ENCODE measurements at places on chromosomes 2 and 18.

DNA sequence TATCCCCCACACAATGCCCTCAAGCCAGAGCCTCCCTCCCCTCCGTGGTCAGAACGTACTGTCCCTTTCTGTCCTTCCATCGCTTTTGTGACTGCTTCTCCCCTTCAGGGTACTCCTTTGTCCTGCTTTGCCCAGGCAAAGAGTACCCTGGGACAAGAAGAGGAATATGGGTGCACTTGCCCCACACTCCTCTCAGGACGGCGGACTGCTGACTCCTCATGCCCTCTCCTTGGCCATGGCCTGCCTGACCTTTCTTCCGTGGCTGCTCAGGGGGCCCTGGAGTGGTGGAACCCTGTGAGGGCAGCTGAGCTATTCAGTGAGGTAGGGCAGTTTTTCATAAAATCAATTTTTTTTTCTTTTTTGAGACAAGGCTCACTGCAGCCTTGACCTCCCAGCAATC is 18.7 kb downstream of the C2orf74 start:
- no peak for DNase-seq

DNA sequence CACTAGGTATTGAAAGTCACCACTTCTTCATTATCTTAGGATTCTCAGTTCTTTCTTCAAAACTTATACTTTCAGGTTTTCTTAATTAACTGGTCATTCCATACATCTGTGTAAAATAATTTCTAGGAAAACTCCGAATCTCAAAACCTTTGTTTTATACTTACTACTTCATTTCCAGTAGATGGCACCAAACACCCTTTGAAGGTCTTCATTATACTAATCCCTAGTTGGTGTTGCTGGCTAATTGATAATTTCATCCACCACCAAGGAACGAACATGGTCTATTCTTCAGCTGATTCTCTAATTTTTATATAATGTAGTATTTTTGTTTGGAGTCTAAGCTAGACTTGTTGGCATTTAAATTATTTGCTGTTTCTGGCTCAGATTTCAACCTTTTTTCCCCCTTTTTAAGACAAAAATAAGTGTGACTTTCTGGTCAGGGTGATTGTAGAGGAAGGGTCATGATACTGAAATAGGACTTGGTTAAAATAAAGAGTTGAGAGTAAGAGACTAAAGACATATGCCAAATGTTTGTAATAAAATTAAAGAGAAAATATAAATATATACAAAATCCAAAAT is 2.8 kb upstream of the MXD1 start:
- DNase-seq = peak; percentile 70

DNA sequence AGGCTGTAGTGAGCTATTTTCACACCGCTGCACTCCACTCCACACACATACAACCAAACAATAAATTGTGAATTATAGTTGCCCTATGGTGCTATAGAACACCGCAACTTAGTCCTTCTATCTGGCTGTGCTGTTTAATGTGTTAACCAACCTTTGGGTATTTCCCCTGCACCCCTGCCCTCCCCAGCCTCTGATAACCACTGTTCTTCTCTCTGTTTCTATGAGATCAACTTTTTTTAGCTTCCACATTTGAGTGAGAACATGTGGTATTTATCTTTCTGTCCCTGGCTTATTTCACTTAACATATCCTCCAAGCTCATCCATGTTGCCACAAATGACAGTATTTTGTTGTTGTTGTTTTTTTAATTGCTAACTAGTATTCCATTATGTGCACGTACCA is 32.5 kb downstream of the TET3 start:
- DNase-seq = no peak

GRCh38 chr2:159921752-159922404 is 123.9 kb upstream of the CD302 start:
- DNase-seq = peak; percentile 72

DNA sequence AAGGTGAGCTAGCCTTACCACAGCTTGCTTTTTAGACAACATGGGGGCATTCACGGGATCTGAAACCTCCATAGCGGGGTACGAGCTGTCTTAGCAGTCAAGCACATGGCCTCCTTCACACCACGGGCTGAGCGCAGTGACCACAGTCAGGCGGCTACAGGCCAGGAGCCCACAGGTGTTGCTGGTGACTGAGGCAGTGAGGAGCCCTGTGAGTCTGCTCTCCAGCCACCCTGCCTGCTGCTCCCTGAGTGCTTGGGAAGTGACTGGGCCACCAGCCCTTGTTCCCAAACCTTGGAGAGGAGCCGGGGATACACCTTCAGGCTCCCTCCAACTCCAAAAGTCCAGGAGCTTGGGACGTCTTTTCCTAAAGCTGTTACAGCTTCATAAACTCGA is 418.1 kb upstream of the MYT1L start:
- no peak for DNase-seq

GRCh38 chr2:158502974-158503373 is 46.2 kb downstream of the PKP4 start:
- peak; percentile 56 for DNase-seq

- peak; percentile 79 for DNase-seq
Measured at GRCh38 chr2:207792244-207792785, 22.6 kb upstream of the FZD5 start.

- no peak for DNase-seq
Measured at GRCh38 chr2:117222809-117223208, 591.7 kb upstream of the DDX18 start.

DNA sequence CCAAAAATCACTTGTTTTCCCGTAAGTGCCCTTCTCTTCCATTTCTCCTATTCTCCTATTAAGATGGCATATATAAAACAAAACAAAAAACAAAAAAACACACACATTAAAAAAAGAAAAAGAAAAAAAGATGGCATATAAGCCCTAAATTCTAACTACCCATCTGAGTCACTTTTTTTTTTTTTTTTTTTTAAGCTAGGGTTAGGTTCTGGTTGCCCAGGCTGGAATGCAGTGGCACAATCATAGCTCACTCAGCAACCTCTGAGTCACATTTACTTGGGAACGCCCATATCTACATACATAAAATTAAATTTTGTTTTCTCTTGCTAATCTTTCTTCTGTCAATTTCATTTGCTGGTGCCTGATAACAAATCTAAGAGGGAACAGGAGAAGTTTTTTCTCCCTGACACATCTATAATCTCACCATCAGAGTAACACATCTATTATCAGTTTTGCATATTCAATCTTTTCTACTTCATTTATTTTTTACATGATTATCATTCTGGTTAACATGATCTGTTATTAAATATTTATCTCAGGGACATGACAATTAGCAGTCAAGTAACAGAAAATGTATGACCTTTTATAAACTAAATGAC is 52.1 kb downstream of the EEF1B2 start:
- peak; percentile 64 for DNase-seq

DNA sequence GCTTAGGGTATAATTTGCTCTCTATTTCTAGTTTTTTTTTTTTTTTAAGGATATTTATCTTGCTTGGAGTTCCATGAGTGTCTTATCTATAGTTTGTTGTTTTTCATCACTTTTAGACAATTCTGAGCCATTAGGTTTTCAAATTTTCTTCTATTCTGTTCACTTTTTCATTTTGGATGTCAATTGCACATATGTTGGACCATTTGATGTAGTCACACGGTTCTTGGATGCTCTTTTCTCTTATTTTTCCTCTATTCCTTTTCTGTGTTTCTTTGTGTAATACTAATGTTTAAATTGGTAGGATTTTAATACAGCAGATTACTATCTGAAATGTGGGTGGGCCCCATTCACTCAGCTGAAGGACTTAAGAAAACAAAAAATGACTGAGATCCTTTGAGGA is 292.6 kb downstream of the CALCRL start:
- DNase-seq = no peak

- DNase-seq = no peak
Measured at GRCh38 chr18:52610451-52611115, 270.6 kb downstream of the DCC start.

GRCh38 chr18:31658670-31659575 is 25.5 kb downstream of the B4GALT6 start:
- no peak for DNase-seq

DNA sequence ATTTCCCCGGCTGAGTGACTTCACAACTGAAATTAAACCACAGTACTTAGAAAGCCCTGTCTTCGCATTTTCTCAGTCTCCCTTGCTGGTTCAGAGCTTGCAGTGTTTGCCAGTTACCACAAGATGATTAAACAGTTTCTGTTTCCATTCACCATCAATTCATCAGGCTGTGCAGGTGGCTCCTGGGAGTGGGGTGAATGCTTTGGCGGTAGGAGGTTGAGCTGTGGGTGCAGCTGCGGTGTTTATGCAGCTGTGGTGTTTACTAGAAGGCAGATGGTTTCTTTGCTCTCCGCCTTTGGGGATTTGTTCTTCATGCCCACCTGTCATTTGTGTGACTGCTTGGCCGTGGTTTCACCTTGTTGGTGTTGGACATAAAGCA is 16.1 kb downstream of the ACOXL start:
- no peak for DNase-seq

GRCh38 chr2:216082805-216083204 is 1.1 kb downstream of the TMEM169 start:
- no peak for DNase-seq

DNA sequence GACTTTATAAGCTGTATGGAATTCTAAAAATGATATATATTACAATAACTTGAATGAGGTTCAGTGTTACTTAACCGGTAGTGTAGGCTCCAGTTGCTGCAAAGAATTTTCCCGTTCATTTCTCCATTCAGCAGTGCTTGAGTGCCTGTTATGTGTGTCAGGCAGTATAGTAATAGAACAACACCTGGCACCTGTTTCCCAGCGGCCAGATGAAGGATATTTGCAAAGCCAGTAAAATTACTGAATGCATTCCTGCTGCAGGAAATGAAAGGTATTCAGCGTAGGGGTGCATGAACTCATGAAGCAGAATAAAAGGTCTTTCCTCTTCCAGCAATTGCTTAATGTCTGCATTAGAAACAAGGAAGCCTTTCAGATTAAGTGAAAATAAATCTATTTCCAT is 18.8 kb downstream of the YPEL5 start:
- no peak for DNase-seq

- DNase-seq = no peak
Measured at GRCh38 chr18:76662626-76663025, 159.7 kb upstream of the ZNF236 start.

- DNase-seq = peak; percentile 79
Measured at GRCh38 chr2:171878481-171878993, 15.5 kb downstream of the SLC25A12 start.

- peak; percentile 90 for DNase-seq
Measured at GRCh38 chr18:61992285-61992684, 99.5 kb upstream of the RNF152 start.

DNA sequence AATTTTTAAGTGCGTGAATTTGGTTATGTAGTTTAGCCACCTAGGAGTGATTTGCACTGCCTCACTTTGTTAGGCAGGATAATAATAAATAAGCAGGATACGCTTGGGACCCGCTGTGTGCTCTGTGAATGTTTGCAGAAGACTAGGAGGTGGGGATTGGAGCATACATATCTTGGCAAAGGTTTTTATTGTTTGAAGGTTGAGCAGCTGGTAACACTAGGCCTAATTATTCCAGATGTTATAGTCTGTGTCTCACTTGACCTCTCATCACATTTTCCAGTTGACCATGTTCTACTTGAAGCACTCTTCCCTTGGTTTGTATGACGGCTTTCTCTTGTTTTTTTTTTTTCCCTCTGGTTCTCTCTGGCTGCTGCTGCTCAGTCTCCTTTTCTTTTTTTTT is 42.7 kb downstream of the FHOD3 start:
- no peak for DNase-seq

DNA sequence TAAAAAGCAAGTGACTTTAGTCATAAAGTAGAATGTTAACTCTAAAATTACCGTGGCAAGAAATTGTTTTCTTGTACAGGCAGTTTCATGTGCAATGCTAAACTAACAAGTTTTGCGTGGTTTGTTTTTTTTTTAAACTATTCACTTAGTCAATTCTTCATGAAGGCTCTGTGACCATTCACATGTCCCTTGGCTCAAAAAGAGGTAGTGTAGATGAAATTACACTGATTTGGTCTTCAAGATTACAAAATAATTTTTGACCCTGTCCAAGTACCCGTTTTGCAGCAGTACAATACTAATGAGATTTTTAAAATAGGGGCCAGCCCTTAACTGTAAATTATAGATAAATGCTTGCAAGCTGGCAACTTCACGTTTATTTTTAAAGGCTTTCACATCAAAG is 1.3 kb downstream of the TMEM131 start:
- no peak for DNase-seq

DNA sequence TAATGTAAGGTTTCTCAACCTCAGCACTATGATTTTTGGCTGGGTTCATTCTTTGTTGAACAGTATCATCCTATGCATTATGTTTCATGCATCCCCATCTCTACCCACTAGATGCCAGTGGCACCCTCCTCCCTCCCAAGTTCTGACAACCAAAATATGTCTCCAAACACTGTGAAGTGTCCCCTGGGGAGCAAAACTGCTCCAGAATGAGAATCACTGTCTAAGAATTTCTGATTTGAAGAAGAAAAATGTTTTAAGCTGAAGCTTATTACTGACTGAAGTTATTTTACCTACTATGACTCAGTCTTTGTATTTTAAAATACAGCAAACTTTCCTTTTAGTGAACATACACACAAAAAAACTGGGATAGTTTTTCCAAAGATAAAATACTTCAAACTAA is 3.4 kb downstream of the THADA start:
- peak; percentile 21 for DNase-seq

DNA sequence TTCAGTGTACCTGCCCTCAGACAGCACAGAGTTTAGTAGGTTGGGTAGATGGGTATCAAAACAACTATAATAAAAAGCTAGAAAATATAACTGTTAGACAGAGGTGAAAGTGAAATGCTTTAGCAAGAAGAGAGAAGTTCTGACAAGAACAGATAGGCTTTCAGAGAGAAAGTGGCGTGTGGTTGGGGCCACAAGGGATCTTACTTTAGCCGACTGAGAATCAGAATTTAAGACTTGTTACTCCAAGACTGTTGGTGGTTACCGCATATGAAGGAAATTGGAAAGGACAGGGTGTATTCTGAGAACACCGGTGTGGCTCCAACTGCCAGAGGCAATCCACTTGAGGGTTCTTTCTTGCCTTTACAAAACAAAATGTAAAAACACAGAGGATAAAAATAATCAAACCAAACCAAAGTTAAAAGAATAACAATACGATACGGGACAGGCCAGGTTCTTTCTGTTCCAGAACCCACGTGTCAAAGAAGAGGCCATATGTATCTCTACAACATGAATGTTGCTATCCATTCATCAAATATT is 44.4 kb upstream of the AGPS start:
- DNase-seq = no peak

- DNase-seq = no peak
Measured at GRCh38 chr2:235806986-235807750, 313.3 kb downstream of the AGAP1 start.

DNA sequence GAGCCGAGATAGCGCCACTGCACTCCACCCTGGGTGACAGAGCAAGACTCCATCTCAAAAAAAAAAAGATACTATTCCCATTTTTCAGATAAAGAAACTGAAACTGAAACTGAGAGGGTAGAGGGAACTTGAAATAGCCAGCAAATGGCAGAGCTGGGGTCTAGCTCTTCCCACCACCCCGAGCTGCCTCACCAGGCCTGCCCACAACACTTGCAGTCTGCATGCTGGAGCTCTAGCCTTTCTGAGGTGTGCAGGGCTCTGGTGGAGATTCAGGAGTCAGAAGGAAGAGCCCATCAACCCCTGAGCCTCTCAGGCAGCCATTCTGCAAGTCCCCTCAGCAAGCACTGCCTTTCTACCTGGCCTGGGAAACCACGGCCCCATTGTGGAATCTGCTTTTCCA is 14.3 kb downstream of the EDAR start:
- no peak for DNase-seq

- DNase-seq = peak; percentile 51
Measured at GRCh38 chr2:102226612-102227391, 40.0 kb downstream of the IL1RL2 start.
